A549 treated with CpdA at 1 μM for 4 hours (cell line): ENCODE measurements at places on chromosomes 6 and 20. TPM values are rescaled to one million over a fixed set of nuclear protein-coding genes. Genes with fewer than 3 reads are reported as not detected.

ROS1 gene
- 0.05 to 0.20 TPM (median 0.18 TPM) in 5 replicates for total RNA-seq

ADGRB3 gene
- total RNA-seq, result not detected in 5 replicates

RGL2 gene
- 12.4 to 15.7 TPM (median 13.9 TPM) in 5 replicates for total RNA-seq

ARMH2 gene
- total RNA-seq, result not detected in 5 replicates

LY6G6D gene
- not detected in 5 replicates for total RNA-seq

PPIL1 gene
- total RNA-seq, result 44.2 to 47.9 TPM (median 46.6 TPM) in 5 replicates

ULBP2 gene
- 2.9 to 3.9 TPM (median 3.7 TPM) in 5 replicates for total RNA-seq

PDE7B gene
- 1.2 to 2.2 TPM (median 1.6 TPM) in 5 replicates for total RNA-seq

SLC26A8 gene
- not detected in 5 replicates for total RNA-seq

IMPG1 gene
- total RNA-seq, result not detected in 5 replicates

VGLL2 gene
- not detected in 5 replicates for total RNA-seq

CENPW gene
- total RNA-seq, result 34.4 to 45.0 TPM (median 42.2 TPM) in 5 replicates

PDE10A gene
- total RNA-seq, result 31.7 to 36.3 TPM (median 33.0 TPM) in 5 replicates

MTFR2 gene
- 9.9 to 12.2 TPM (median 11.5 TPM) in 5 replicates for total RNA-seq

TRIM39 gene
- total RNA-seq, result 6.6 to 8.2 TPM (median 7.5 TPM) in 5 replicates

C6orf52 gene
- total RNA-seq, result 1.7 to 3.2 TPM (median 2.1 TPM) in 5 replicates

CYP21A2 gene
- not detected in 5 replicates for total RNA-seq

PTPRT gene
- total RNA-seq, result not detected in 5 replicates

C6orf15 gene
- not detected in 5 replicates for total RNA-seq

TCF21 gene
- total RNA-seq, result 0.03 to 0.07 TPM (median 0.06 TPM) in 4 of 5 replicates, not detected in the other

MLN gene
- not detected in 5 replicates for total RNA-seq

TUBB2A gene
- total RNA-seq, result 68.0 to 86.0 TPM (median 80.3 TPM) in 5 replicates

SYNE1 gene
- total RNA-seq, result 36.9 to 49.8 TPM (median 42.2 TPM) in 5 replicates

TBX18 gene
- 14.9 to 20.4 TPM (median 18.6 TPM) in 5 replicates for total RNA-seq

BTN1A1 gene
- total RNA-seq, result 0.06 TPM in 1 of 5 replicates, not detected in the others

METTL24 gene
- not detected in 5 replicates for total RNA-seq

MYL9 gene
- total RNA-seq, result 13.3 to 24.3 TPM (median 19.1 TPM) in 5 replicates
